Activated T-cell treated with anti-CD3 and anti-CD28 coated beads for 1 hour (primary cell): ENCODE measurements at places on chromosomes 7 and 10.
A peak's percentile ranks its signal among the peaks of the same experiment; 100 is the strongest.

DNA sequence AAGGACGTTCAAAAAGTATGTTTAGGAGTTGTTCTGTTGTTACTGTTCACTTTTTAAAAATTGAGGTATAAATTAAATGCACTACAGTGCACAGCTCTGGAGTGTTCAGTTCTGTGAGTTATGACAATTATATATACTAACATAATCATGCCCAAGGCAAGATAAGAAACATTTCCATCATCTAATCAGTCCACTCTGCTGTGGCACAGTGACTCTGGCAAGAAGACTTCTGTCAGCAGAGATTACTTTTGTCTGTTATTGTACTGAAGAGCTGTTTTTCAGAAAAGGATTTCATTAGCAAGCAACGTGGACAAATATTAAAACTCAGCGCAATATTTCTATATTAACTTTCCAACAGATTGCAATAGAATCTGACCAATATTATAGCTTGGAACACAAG is 32.0 kb downstream of the ICA1 start:
- DNase-seq, result no peak

- no peak for DNase-seq
Observed at GRCh38 chr7:41924796-41925195, 221.9 kb upstream of the INHBA start.

DNA sequence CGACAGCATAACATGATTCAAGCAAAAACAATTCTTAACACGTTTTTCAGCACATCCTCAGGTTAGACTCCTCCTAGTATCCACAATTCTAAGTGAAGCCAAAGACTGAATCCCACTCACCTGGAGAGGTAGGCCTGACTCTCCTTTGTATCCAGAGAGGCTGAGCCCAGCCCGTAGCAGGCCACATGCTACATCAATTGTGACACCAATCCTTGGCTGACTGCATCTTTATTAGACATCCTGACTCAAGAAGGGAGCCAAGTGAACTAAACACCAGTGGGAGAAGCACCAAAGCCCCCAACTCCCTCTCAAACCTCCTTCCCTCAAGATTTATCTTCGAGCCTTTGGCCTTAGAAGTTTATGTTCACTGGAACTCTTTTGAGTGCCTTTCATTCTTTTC is 125.5 kb upstream of the PDLIM1 start:
- no peak for DNase-seq

DNA sequence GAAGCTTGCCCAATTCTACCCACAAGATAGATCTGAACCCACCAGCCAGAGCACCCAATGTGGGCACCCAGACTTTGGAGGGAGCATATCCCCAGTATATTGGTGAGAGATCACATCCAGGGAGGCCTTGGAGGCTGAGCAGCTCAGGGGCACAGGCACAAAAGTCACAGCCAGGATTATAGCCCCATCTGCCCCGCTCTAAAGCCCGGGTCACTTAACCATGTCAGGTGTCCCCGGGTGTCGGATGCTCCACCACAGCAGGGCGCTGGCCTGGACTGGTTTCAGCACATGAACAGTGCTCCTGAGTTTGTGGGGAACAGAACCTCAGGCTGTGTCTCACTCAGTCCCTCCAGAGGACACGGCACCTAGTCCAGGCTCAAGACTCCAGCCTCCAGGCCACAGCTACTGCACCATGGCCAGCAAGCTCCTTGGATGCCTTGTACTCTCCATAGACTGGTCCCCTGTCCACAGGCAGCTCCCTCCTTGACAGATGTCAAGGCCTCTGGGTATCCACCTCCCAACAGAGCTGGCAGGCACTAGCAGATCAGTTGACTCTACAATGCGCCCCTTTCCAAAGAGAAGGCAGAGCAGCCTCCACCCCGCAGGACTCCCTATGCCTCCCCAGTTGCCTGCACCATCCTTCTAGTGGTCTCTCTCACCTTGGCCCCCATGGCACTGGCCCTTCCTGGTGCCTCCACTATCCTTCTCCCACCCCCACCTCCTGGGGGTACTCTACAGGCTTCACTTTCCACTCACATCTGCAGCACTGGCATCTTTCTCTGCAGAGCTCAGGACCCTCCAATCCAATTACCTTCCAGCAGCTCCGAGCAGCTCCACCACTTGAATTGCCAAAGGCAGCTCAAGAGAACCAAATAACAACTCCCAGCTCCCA is 306.0 kb downstream of the GRID1 start:
- no peak for DNase-seq

GRCh38 chr10:131533846-131534526 is 222.5 kb upstream of the TCERG1L start:
- DNase-seq, result no peak

DNA sequence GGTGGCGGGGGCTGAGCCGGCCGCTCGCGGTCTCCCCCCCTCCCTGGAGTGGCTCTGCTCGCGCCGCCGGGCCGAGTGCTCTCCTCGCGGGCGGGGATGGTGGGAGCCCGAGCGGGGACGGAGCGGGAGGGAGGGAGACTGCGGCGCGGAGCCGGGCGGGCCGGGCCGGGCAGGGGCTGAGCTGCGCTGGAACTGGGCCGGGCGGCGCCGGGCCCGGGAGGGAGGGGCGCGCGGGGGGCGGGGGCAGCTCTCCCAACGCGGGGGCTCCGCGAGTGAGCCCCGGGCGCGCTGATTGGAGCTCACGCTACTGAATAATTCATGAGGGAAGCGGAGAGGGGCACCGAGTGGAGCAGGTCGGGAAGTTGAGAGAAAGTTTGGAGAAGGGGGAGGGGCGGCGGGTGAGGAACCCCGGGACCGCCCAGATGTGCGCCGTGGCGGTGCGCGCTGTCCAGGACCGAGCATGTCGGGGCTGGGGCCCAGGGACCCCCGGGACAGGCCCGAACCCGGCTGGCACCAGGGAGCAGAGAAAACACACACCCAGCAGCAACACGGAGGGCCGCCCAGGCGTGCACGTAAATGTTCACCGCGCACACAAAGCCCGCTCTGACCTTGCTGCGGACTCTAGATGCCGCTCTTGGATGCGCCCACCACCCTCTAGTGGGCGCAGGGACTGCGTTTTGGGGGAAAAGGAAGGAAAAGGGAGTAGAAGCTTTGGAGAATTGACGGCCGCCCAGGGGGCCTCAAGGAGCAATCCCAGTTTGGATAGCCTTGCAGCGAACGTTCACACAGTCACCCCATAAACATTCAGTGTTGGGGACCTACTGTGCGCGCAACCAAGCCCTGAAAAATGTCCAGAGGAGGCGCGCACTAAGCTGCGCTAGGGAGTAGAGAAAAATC is at the start of gene EPHB4:
Gene EPHB4, minus strand, starts transcription at position 194 of the 897 bp plus-strand sequence. CDS start 493 bp downstream, outside the sequence.
- DNase-seq, result no peak

- DNase-seq, result no peak
Observed at GRCh38 chr10:129908406-129908805, 55.7 kb downstream of the EBF3 start.

DNA sequence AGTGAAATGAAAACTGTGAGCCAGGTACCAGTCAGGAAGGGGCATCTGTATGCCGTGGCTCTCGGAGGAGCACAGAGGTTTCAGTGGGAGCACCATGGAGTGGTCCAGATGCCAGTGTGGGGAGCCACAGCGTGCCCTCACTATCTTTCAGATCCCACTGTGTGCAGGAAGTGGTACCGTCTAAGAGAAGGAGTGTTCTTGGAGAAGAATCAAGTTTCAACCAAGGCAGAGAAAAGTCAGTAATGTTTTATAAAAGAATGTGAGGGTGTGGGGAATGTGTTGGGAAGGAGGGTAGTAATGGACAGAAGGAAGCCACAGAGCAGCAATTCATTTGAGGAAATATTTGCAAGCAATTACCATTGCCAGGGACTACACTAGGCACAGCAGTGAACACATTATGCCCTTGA is 35.6 kb downstream of the PRKAR2B start:
- no peak for DNase-seq

- DNase-seq, result no peak
Observed at GRCh38 chr7:21191321-21192073, 236.4 kb upstream of the SP4 start.

DNA sequence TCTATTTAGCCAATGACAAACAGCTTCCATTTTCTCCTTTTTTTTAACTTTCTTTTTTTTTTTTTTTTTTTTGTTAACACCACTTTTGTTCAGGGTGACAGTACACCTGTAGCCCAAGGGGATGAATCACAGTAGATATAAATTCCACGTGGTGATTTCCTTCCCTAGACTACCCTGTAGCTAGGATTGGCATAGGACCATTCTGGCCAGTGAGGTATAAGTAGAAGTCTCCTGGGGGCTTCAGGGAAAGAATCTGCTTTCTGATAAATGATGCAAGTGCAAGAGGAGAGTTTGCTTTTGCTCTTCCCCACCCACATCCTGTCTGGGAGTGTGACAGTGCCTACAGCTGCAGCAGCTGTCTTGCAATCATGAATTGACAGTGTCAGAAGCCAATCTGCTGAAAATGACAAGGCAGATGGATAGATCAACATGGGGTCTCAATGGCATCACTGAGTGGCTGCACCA is 63.2 kb upstream of the TOMM7 start:
- DNase-seq, result peak; percentile 4

DNA sequence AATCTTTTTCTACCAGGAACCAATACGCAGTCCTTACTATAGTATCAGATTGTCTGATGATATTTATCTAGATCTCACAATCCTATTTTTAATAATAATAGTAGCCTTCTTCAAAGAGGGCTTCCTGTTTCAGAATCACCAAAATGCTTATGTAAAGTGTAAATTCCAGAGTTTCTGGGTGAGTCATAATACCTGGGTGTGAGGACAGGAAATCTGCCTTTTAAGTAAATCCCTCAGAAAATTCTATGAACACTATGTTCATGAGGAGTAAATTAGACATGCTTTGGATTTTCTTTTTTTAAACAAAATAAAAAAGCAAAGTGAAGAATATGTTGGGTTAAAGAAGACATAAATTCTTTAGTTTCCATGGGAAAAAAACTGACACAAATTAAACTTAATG is 20.5 kb downstream of the DKK1 start:
- DNase-seq, result no peak

DNA sequence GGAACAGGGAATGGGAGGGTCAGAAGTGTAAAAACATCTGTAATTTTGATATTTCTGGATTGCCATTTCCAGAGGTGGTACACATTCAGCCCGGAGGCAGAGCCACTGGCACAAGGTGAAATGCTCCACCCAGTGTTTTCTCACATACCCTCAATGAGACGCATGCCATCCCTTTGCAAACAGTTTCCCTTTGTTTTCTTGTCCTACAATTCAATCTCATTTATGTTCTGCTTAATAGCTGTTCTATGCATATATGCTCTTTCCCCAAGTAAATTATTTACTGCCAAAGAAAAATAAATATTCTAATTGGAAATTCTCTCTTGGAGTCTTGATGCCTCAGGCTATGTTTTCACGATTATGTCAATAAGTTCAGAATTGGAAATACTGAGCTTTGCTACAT is 369.7 kb upstream of the AKR1E2 start:
- DNase-seq, result no peak

DNA sequence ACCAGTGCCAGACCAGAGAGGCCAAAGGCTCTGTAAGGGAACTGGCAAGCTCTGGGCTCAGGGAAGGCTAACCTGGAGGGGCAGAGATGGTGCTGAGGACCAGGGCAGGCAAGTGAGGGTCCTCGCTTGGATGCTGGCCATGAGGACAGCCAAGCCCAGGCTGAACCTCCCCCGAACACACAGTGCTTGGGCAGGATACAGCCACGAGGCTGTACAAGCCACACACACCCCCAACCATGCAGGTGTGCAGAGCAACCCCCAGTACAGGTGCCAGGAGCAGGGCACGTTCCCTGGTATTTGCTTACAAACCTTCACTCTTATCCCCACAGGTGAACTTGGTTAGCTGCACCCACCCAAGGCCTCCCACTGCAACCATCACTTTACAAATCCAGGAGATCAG is 185.7 kb downstream of the GRID1 start:
- no peak for DNase-seq

- no peak for DNase-seq
Observed at GRCh38 chr7:24995466-24995865, 15.5 kb upstream of the OSBPL3 start.

DNA sequence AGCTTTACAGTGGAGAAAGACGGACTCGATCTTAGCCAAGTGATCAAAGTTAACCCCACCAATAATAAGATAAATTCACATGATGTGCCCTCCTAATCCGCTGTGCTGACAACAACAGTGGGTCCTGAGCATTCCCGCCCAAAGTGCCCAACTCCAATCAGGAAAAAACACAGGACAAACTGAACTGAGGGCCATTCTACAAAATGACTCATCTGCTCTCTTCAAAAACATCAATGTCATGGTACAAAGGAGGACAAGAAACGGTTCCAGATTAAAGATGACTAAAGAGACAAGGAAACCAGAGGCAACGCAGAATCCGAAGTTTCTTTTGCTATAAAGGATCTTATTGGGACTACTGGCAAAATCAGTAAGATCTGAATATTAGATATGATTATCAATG is 79.4 kb downstream of the CTBP2 start:
- no peak for DNase-seq

DNA sequence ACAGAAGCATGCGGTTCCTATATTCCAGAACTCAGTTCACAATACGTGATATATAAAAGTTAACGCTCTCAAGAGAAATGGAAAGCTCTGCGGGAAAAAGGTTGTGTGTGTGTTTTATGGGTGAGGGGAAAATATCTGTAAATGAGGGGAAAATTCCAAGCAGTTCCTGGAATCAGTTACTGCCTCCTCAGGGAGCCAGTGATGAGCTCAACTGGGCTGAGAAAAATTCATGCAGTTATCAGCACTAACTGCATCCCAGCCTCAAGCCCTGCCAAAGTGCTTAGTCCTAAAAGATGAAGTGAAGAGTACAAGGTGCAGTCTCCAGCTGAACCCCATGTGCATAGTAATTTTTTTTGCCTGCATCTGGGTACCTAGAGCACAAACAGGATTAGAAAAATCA is 191.9 kb downstream of the CDK14 start:
- no peak for DNase-seq

DNA sequence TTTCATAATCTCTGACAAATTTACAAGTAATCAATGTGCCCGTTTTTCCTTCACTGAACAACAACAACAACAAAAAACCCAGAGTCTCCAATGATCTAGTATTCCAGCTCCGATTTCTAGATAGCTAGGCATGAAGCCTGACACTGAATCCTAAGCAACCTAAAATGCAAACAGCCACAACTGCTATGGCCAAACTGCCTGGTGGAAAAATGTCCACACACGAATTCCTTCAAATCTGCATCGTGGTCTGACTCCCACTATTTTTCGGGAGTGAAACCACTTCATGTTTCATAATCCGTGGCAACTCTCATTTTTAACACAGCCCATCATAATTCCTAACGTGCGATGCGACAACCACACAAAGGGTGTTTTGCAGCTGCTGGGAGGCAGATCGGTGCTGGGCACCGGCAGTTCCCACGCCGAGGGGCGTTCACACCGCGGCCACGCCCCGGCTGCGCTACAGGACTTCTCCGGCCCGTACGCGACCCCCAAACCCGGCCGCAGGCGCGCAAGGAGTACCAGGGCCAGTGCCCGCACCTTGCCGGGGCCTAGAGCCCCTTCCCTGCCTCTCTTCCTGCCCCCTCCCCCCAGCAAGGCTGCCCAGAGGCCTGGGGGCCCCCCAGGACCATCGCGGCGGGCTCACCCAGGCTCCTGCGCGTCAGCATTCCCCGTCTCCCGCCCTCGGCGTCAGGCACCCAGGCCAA is 814 bp downstream of the RUFY2 start:
- DNase-seq, result peak; percentile 1

DNA sequence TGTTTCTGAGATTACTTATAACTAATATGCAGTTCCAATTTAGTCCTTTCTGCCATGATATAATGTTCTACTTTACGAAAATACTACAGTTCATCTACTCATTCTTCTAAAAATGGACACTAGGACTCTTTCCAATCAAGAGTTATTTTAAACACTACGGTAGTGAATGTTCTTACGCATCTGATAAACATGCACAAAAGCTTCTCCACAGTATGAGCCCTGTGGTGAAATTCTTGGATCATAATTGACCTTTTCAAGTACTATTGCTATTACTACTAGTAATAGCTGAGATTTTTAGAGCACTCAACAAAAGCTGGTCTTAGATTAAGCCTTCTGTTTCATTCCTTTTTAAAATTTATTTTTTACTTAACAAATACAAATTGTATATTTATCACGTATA is 106.4 kb downstream of the CH25H start:
- no peak for DNase-seq
